ENCODE measurements at places on chromosomes 5 and 9.

GRCh38 chr5:109935833-109936490 lies 246.2 kb downstream of the MAN2A1 start:
- no peak for DNase-seq

DNA sequence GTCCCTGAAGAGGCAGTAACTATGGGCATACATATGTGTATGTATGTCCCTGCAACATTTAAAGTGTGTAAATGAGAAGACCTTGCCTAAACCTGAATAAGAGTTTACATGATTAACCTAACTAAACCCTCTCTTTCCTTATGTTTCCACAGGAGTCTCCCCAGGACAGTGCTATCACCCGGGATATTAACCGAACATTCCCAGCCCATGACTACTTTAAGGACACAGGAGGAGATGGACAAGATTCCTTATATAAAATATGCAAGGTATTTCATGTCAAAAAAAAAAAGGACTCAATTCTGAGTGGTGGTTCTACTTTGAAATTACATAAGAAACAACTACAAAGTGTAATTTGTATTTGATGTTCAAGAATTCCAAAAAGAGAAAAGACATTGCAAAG lies 31.7 kb downstream of the GPR21 start:
- no peak for DNase-seq

GRCh38 chr9:137149942-137150616 lies 11.1 kb downstream of the GRIN1 start:
- no peak for DNase-seq

- DNase-seq = no peak
These were observed 212.8 kb upstream of the ADAMTSL1 start for GRCh38 chr9:18261181-18261580.

DNA sequence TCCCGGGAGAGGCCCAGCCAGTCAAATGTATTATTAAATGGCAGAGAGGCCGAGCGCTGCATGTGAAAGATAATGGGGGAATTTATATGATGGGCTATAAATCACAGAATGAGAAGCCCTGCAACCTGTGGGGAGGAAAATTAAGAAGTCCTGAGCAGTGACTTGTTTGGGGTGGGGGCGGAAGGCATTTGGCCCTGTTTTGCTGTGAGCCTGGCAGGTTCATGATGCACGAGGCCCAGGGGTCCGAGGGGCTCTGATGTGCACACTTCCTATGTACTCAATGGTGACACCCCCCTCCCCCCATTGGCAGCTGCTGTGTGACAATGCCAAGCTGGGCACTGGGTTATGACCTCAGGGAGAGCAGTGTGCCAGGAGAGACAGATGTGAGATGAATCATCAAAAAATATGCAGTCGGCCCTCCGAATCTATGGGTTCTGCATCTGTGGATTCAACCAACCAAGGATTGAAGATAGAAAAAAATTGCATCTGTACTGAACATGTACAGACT lies 13.7 kb upstream of the DAB2IP start:
- no peak for DNase-seq

- no peak for DNase-seq
These were observed 44.7 kb upstream of the NKD2 start for GRCh38 chr5:963673-964531.

DNA sequence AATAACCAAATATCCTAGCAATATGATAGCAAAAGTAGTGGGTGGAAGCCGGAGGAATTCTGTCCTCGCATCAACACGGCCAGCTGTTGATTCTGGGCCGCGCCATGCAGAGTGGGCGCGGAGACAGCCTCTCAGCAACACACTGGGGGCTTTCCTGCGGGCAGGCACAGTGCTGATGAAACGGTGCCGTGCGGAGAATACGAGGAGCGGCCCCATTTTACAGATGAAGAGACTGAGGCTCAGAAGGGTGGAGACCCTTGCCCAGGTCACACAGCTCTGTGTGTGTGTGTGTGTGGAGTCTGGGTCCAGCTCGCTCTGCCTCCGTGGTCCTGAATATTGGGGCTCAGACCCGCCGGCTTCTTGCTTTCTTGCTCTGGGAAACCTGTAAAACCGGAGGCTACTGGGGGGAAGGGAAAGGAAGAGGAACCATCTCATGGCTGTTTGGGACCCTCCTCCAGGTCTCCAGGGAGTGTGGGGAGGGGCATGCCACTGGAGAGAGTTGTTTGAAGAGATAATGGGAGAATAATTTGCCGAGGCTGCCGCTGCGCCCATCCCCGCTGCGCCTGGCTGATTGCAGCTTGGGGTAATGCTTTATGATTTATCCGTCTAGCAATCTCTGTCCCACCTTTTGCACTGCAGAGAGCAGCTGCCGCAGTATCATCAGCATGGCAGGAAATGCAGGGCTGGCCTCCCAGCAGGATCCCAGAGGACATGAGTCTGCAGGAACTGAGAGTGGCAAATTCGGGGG lies 36.6 kb downstream of the NCS1 start:
- DNase-seq = peak; percentile 54

DNA sequence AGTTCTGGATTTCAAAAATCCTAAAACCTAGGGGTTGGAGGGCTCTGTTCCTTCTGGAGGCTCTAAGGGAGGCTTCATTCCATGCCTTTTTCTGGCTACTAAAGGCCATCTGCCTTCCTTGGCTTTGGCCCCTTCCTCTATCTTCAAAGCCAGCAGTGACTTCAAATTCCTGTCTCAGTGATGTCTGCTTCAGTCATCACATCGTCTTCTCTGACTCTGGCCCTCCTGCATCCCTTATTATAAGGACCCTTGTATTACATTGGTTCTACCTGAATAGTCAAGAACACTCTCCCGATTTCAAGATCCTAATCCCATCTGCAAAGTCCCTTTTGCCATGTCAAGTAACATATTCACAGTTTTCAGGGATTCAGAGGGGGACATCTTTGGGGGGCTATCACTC lies 60.3 kb downstream of the GNA14 start:
- no peak for DNase-seq

- no peak for DNase-seq
These were observed 61.5 kb upstream of the CPEB4 start for GRCh38 chr5:173826428-173827350.

DNA sequence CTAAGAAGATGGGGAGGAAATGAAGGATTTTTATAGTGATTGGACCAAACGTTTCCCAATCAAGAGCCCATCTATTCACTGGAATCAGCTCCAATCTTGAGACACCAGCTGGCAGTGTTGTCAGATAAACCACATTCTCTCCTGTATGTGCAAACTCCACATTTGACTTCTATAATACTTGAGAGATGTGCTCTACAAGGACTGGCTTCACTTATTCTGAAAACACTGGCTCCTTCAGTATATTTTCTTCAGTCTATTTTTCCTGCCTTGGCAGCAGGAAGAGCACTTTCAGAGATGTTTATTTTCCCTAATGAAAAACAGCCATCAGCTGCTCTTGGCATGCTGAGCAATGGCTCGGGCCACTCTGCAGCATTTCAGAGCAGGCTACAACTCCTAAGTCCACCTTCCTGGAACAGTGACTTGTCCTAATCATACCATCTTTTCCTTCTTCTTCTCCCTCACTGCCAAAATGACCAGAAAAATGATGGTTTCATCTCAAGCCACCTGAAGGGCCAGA lies 96.9 kb upstream of the FSTL4 start:
- DNase-seq = no peak

DNA sequence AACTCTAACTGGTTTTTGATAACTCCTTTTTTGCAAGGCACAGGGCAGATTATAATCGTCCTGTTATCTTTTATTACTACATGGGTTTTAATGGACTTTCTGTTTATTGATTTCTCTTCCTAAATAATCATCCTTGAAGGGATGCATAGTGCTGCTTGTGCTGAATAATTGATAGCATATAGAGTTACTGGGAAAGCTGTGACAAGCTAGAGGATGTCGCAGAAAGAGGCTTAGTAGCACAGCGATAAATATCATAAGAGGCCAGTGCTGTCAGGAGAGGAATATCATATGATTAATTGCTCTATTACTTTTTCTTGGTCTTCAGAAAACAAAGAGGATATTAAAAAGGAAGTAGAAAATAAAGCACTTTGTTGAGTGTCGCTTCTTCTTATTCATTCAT lies 1007.1 kb upstream of the ACO1 start:
- no peak for DNase-seq

- DNase-seq = no peak
These were observed 35.2 kb downstream of the FANCC start for GRCh38 chr9:95282332-95282731.

DNA sequence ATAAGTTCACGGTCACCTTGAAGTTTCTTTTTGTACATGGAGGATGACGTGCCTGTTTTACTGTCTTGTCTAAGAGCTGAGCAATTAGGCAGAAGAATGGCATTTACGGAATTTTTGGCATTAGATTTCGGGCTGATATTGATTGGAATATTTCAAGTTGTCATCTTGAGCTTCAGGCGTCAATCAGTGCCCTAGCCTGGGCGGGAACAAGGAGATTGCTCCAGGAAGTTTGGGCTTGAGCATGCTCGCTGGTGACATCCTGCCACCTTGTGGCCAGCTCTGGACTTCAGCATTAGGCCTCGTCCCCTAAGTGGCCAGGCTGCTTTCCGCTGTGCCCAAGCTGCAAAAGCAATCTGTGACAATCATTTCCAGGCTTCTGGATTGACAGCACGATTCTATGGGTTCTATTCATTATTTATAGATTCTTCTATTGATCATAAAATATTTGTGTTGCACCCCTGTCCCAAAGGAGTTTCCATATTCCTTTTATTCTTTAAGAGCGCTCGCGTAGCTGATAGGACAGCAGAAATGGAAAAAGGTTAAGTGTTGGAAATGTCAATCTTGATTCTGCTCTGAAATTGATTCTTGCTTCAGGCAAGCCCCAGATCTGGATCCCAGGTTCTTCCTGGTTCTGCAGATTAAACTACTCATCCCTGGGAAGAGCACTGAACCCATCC lies 79.3 kb downstream of the SLC28A3 start:
- peak; percentile 83 for DNase-seq

DNA sequence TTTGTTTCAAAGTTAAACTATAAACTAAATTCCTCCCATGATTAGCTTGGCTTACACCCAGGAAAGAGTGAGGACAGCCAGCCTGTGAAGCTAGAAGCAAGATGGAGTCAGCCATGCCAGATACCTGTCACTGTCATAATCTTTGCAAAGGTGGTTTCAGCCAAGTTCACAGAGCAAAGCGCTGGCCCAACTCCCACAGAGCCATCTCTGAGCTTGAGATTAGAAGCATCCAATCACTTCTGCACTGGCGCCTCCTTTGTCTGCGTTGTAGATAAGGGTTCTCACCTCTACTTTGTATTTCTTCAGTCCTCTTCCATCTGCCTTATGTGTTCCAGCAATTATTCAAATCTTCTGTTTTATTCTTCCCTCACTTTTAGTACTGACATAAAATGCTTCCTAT lies 119.4 kb upstream of the ACO1 start:
- DNase-seq = no peak

GRCh38 chr9:34993502-34994259 lies 4.1 kb downstream of the DNAJB5 start:
- DNase-seq = peak; percentile 40

DNA sequence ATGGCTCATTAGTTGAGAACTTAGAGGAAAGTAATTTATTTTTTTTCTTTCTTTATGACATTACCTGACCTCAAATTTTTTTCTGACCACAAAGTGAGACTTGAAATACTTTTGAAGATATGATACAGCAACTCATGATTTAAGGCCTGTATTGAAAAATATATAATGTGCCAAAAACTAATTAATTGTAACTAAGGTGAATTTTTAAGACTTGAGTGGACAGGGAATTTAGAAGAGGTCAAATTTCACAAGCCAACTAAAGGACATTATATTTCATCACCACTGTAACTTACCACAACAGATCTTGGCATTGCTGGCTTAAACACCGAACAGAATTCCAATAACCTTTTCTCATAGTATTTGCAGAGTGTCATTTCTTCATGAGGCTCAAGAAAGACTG lies 1.8 kb downstream of the CCNH start:
- DNase-seq = no peak

GRCh38 chr5:138605254-138605972 lies 30.2 kb upstream of the HSPA9 start:
- peak; percentile 25 for DNase-seq

DNA sequence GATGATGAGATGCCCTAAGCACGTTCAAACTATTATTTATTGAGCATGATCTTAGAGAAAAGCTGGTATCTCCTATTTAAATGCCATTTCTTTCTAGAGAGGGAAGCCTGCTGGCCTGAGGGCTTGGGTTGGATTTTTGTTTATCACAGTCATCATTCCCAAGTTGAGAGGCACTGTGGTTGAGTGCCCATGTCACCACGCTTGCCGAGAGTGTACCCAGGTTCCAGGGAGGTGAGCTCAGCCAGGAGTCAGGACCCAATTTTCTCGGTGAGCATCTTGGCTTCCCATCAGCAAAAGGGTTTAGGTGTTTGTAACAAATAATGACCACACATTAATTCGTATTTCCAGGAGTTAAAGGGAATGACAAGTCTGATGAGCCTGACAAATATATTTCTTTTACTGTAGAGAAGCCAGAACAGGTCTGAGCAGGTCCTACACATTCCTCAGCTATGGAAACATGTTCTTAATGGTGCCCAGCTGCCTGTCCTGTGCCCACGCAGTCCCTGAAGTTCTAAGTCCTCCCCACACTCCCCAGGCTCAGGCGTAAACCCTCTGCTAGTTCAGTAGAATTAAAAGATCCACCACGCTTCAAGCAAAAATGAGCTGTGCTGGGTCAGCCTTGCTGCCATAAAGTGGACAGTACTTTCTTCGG lies 258.9 kb upstream of the IRX2 start:
- DNase-seq = no peak

- DNase-seq = no peak
These were observed 68.2 kb downstream of the EBF1 start for GRCh38 chr5:159031513-159031912.

- DNase-seq = peak; percentile 37
These were observed 27.4 kb downstream of the FAM219A start for GRCh38 chr9:34430843-34431437.

- DNase-seq = no peak
These were observed 80.0 kb upstream of the JAK2 start for GRCh38 chr9:4905135-4905490.

DNA sequence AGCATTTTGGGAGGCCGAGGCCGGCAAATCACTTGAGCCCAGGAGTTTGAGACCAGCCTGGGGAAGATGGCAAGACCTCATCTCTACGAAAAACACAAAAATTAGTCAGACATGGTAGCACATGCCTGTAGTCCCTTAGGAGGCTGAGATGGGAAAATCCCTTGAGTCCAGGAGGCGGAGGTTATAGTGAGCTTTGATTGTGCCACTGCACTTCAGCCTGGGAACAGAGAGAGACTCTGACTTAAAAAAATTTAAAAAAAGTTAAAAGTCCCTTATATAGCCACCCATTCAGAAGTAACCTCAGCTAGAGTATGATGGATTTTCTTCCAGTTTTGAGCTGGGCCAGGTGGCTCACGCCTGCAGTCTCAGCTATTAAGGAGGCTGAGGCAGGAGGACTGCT lies 72.4 kb downstream of the UGCG start:
- no peak for DNase-seq

- DNase-seq = no peak
These were observed 981 bp downstream of the TCOF1 start for GRCh38 chr5:150358261-150359095.
